ENCODE measurements at places on chromosomes 6 and 20. TPM values are rescaled to one million over a fixed set of nuclear protein-coding genes. Genes with fewer than 3 reads are reported as not detected.

DNA sequence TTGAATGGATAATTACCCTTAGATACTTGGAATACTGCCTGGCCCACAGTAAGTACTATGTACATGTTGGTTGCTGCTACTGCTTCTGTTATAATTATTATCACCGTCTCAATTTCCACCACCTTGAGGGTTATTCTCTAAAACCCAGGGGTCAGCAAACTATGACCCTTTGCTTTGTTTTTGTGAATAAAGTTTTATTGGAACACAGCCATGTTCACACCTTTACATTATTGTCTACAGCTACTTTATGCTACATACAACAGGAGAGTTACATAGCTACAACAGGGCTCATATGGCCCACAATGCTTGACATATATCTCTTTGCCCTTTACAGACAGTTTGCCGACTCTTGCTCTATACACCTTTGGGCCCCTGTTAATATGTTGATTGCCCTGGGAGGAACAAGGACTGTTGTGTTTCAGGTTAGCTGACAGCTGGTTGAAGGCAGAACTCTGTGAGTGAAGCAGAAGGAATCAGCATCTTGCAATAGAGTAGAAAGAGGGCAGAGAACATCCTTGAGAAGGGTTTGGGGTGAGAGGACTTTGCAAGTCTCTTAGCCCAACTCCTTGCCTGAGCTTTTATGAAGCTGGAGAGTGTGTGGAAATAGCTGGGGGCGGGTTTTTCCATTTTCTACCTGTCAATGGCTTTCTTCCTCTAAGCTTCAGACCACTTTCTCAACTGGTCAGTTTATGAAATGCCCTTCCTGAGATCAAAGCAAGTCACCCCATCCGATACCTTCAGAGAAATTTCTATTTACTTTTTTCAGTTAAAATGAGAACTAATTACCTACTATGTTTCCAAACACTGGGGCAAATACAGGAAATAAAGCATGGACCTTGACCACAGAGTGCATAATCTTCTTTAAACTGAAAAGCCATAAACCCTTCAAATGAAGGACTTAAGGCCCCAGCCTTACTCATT is 3.5 kb upstream of the MEP1A start:
- DNase-seq = no peak

- no peak for DNase-seq
These were observed 28.4 kb upstream of the NFATC2 start for GRCh38 chr20:51570739-51571459.

DNA sequence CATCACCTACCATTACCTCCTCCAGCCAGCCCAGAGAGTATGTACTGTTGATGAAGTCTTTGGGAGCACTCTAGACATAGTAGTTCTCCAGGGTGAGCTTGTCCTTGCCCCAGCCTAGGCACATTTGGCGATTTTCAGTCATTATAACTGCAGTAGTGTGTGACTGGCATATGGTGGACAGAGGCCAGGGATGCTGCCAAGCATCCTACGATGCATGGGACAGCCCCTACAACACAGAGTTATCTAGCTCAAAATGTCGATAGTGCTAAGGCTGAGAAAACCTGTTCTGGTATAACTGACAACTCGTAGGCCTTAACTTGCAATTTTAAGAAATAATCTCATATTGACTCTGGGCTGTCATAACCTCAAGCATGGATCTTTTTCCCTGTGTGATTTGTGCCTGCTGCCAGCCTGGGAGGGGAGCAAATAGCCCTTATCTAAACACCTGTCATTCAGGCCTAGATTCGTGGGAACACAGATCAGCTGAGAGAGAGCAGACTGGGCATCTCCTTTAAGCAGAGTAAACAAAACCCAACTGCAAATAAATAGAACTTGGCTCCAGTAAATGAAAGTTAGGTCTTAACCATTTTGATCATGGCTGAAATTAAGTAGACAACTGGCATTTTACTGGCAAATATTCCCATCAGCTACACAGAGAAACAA is 102.6 kb downstream of the SPTLC3 start:
- no peak for DNase-seq

DNA sequence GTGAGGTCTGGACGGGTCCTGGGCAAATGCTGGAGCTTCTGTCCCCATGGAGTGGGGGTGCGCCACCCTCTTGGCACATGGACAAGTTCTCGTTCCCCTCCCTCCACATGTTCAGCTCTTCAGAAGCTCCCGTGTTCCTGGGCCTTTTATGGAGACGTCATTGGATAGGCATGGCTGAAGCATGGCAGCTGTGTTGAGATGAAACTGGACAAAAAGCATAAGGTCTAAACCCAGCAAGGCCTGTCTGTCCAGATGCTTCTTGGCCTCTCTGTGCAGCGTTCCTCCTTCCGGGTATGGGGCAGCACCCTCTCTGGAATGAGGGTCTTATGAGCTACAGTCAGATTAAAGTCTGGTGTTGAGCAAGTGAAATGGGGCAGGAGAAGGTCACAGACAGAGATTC is 26.8 kb downstream of the TBC1D20 start:
- no peak for DNase-seq

GRCh38 chr20:35821807-35822242 is 50.0 kb downstream of the PHF20 start:
- no peak for DNase-seq

- no peak for DNase-seq
These were observed 85.2 kb upstream of the CNR1 start for GRCh38 chr6:88251301-88251700.

- DNase-seq = peak; percentile 7
These were observed 338.3 kb upstream of the CHD6 start for GRCh38 chr20:41956338-41957074.

DNA sequence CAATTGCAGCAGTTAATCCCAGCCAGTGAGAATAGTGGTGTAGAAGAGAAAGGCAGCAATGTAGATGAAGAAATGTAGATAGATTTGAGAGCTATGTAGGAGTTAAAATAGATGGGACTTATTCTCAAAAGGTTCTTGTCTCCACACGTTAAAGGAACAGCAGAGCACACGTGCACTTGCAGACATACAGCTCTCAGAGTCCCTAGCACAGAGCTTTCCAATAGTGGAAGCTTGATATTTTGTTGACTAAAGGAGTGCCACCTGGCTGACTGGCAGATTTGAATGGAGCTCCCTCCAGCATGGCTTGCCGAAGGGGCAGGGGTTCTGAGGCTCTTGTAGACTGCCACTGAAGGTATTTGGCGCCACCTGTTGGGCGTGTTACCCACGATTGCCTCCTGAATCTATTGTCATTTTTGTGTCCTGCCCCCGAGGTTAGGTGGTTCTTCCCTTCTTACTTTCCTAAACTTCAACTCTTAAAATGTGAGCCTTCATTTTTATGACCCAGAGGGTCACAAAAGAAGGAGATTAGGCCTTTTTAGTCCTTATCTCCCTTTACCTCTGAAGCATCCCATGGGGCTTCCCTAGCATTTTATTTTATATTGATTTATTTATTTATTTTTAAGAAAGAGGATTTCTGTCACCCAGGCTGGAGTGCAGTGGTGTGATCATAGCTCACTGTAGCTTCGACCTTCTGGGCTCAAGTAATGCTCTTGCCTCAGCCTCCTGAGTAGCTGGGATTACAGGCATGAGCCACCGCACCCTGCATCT is 16.4 kb downstream of the BRD2 start:
- DNase-seq = peak; percentile 96

- DNase-seq = no peak
These were observed 21.7 kb downstream of the ZSCAN12 start for GRCh38 chr6:28377879-28378278.

DNA sequence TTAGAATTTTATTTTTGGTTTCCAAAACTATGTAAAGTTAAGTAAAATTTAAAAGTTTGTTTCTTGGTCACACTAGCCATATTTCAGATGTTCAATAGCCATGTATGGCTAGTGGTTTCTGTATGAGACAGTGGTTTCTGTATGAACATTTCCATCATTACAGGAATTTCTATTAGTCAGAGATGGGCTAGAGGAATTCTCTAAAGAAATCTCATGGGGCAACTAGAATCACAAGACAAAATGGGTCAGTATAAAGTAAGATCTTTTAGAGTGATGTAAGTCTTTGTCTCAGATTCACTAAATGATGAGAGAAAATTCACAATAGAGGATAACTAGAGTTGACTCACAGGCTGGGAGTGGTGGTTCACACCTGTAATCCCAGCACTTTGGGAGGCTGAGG is 149.0 kb downstream of the FUT9 start:
- no peak for DNase-seq

DNA sequence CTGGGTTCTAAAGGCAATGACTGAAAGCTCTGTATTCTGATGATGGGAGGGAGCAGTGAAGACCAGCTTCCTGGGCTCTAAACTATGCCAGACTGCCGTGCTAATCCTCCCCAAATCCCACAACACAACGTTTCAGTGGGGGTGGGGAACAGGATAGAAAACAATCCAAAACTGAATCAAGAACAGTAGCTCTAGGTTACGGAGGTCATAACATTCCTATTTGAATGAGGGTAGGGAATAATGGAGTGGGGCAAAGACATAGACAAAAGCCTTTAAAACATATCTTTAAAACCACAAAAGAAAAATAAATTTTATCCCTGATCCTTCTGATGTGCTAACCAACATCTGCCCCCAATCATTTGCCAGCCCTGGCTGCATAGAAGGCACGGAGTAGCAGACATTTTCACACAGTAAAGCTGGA is 7.8 kb downstream of the USP49 start:
- no peak for DNase-seq

Gene TP53TG5
- total RNA-seq = 0.80 TPM

Gene TRIM31
- not detected for total RNA-seq

Gene CDH4
- not detected for total RNA-seq

Gene HDDC2
- total RNA-seq = 120 TPM

Gene SLC35D3
- total RNA-seq = not detected
